Lower lobe of right lung (tissue), 2 donors: ENCODE measurements at places on chromosomes 1 and 21. TPM values are rescaled to one million over a fixed set of nuclear protein-coding genes. Genes with fewer than 3 reads are reported as not detected.

MARK1 gene
- 2.4 TPM for total RNA-seq

ELAPOR1 gene
- 24.4 TPM for total RNA-seq

XPR1 gene
- 21.1 TPM for total RNA-seq

DNA sequence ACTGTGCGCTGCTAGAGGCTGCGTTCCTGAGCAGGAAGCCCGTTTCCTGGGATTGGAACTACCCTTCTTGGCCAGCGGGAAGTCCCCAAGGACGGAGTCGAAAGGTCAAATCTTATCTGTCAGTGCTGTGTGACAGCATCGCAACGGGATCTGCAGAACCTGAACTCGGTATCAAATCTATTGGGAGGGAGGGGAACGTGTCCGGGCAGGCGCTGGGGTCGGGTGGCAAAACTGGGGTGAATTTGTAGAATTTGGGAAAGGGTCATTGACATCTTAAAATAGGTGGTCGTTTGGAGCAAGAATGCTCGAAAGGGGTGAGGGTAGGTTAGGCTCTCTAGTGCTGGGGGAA lies 725 bp upstream of the ARPC5 start:
- DNase-seq, result no peak
- no peaks in the 10 kb centered on the region for H3K27me3 ChIP-seq
- peaks cover 6% of the 10 kb centered on the region for H3K36me3 ChIP-seq
- peak overlapping the region; percentile 85 for H3K4me3 ChIP-seq
- H3K4me1 ChIP-seq, result peaks cover 44% of the 10 kb centered on the region

DNA sequence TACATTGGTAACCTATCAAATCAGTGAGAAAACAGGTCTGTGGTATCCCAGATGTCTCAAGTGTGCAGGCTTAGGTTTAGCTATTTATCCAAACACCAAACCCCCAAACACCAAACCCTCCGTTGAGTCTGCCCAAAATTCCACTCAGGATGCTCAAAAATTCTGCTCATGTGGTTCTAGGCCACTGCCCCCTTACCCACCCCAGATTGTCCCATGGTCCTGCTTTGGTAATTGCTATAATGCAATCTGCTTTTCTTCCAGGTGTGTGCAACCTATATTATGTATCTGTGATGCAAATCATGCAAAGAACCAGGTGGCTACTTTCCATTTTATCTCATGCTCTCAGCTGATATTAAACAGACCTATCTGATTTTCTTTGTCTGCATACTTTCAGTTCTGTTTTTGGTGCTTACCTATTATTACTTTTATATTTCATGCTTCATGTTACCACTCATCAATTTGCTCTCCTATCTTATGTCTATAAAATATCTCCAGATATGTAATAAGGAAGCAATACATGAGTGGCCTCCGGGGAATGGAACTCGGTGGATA lies 123.7 kb downstream of the TOMM20 start:
- H3K27me3 ChIP-seq, result no peaks in the 10 kb centered on the region
- DNase-seq, result no peak
- H3K27ac ChIP-seq, result no peak overlapping the region
- no peaks in the 10 kb centered on the region for H3K4me1 ChIP-seq

GRCh38 chr1:228452194-228453021 lies 34.8 kb upstream of the RNF187 start:
- no peak overlapping the region for H3K4me3 ChIP-seq
- no peaks in the 10 kb centered on the region for H3K36me3 ChIP-seq
- H3K27me3 ChIP-seq, result peaks cover 21% of the 10 kb centered on the region
- no peak overlapping the region for H3K27ac ChIP-seq
- H3K4me1 ChIP-seq, result peaks cover 8% of the 10 kb centered on the region

DNA sequence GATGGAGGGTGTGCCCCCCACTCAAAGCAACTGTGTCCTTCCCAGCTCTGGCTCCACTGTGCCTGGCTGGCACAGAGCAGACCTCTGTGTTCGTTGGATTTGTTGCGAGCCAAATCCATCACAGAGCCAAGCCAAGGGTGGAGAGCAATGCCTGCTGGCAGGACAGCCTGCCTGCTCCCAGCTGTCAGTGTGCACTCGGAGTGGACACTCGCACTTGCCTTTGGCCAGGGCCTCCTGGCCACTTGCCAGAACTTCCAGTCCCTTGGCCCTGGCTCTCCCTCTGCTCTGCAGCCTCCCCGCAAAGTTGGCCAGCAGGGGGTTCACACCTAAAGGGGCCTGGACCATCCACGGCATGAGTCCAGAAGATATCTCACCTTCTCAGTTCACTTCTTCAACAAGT lies 16.4 kb downstream of the HEYL start:
- peaks cover 11% of the 10 kb centered on the region for H3K36me3 ChIP-seq
- H3K4me1 ChIP-seq, result peaks cover 5% of the 10 kb centered on the region
- no peaks in the 10 kb centered on the region for H3K27me3 ChIP-seq

GRCh38 chr1:156439036-156439776 lies 61.4 kb downstream of the MEF2D start:
- DNase-seq, result no peak
- H3K27me3 ChIP-seq, result peaks cover 98% of the 10 kb centered on the region
- H3K36me3 ChIP-seq, result no peaks in the 10 kb centered on the region
- no peak overlapping the region for H3K27ac ChIP-seq
- peaks cover 15% of the 10 kb centered on the region for H3K4me1 ChIP-seq
- H3K4me3 ChIP-seq, result no peak overlapping the region

- H3K4me3 ChIP-seq, result no peak overlapping the region
- H3K36me3 ChIP-seq, result no peaks in the 10 kb centered on the region
- no peaks in the 10 kb centered on the region for H3K4me1 ChIP-seq
- DNase-seq, result no peak
- H3K27ac ChIP-seq, result no peak overlapping the region
These were observed 152.7 kb upstream of the CHRM3 start for GRCh38 chr1:239233626-239234025.

DNA sequence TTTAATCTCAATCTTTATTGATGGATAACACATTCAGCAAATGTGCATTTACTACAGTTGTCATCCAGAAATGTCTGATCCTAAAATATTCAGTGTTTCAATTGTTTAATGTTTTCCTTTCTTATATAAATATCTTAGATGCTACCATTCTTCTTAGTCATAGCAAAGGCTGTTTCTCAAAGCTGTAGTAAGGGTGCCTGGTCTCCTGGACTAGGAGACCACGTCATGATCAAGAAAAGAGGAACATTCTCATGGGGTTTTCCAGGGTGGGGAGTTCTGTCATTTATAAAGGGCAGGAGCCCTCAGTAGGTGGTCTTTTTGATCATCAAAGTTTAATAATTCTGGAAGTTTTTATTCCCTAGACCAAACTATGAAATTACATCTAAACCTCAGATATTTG lies 292.8 kb downstream of the HMCN1 start:
- no peak overlapping the region for H3K27ac ChIP-seq
- no peaks in the 10 kb centered on the region for H3K27me3 ChIP-seq
- H3K4me3 ChIP-seq, result no peak overlapping the region
- H3K36me3 ChIP-seq, result no peaks in the 10 kb centered on the region
- no peak for DNase-seq

DNA sequence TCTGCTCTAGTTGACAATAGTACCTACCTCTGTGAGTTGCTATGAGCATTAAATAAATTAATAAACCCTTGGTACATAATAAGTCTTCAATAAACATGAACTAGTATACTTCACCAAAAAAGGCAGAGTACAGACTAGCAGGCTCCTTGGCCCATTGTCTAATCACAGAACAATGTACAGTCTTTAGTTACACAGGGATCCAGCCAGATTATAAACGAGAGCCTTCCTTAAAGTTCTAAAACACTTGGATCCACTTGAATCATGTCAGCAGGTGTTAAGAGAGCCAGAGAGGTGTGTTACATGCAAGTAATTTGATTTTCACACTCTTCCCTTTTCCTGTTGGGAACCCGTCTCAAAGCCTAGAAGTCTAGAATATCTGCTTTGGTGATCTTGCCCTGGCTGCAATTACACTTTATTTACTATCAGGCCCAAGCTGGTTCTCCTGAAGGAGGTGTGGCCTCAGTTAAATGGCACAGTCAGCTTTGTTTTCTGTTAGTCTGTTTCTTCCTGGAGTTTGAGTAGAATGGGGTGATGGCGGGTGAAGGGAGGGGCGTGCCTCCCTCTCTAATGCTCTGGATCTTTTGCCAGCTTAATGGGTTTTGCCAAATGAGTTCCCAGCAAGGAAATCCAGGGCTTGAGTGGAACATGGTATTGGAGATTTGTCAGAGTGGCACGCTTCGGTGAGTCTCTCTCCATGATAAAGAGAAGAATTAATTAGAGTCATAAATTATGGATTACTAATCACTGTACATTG lies 570.9 kb upstream of the CAMK1G start:
- no peaks in the 10 kb centered on the region for H3K4me1 ChIP-seq
- no peak for DNase-seq
- no peak overlapping the region for H3K27ac ChIP-seq
- no peaks in the 10 kb centered on the region for H3K36me3 ChIP-seq
